ENCODE measurements at places on chromosomes 6 and 20.

GRCh38 chr6:85419046-85419759 lies 30.7 kb upstream of the NT5E start:
- no peak for DNase-seq

- DNase-seq, result no peak
Observed at GRCh38 chr6:164010441-164011103, 596.1 kb downstream of the QKI start.

DNA sequence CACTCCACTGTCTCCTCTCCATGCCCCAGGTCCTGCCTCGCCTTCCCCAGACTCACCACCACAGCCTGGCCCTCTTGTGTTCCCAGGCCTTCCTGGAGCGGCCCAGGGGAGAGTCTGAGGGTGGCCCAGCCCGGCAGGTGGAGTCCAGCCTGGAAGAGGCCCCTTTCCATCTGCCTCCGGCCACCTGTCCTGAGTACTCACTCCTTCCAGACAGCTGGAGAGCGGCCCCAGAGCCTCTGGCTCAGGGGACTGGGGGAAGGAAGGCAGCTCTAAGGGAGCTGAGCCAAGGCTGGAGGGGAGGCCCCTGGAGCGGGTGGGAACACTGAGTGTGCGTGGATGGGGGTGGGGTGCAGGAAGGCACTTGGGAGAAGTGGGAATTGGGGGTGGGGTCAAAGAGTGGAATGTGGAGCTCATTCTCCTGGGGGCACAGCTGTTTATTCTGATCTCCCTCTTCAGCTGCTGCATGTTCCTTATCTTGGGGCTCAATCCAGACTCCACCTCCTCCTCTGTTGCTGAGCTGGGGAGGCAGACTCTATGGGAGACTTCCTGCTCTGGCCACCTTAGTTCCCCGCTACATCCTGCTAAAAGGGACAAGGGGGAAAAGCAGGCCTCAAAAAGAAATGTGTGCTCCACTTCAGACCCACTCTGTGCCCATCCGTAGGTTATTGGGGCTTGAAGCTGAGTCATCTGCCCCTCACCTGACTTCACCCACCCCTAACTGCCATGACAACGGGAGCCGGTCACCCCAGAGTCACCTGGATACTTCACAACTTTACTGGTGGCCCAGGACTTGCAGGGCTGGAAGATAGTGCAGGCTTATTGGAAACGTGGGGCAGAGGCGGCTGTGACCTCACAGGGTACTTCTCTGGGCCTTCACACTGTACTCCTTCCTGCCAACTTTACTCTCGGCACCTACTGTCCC lies 19.5 kb upstream of the TAF8 start:
- DNase-seq, result no peak

DNA sequence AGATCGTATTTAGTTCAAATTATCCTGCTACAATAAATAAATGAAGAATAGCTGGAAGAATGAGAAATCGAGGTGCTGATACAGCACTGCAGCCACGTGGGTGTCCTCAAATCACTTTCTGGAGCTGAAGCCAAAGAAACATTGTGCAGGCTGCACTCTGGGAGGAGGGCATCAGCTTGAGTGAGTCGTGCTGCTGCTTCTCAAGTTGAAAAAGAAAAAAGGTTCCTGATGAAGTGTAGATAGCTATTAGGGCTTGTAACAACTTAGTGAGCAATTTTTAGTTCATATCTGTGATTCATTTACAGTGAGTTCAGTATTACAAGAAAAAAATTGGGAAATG lies 40.5 kb downstream of the DSE start:
- no peak for DNase-seq

DNA sequence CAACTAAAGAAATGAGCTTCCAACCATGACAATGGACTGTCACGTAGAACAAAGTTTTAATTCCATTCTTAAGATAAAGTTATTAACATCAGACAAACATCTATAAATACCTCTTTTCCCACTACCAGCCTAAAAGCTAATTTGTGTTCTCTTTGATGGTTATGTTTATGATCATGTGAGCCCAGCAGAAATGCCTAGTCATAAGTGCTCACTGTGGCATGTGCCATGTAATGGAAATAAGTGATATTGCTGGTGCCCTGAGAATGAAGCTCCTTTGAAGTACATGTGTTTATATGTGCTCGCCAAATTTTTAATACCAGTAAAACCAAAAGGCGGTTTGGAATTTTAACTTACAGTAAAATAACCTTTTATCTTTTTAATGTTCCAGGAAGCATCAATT lies 205.8 kb downstream of the ISM1 start:
- DNase-seq, result no peak

DNA sequence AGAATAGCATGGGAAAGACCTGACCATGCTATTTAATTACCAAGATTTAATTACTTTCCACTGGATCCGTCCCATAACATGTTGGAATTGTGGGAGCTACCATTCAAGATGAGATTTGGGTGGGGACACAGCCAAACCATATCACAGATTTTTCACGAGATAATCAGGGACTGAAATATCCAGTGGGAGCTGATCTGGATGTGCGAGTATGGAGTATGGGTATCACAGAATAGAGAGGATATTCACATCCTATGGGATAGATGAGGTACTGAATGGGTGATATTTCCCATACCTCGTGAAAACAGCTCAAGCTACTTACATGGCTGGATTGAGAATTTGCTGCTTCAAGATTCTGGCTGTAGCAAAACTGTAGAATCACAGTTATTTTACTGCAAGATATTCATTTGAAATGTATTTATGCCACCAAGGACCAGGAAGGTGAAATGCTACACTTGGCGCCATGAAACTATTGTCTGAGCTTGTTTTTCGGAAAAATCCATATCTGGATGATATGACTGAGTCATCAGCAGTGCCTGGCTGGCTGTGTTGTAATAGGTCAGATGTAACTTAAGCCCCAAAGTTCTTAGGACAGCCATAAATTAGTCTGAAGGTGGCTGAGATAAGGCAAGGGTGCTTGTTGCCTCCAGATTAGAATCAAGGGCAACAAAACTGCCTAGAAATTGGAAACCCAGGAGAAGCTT lies 29.8 kb downstream of the KCNS1 start:
- DNase-seq, result no peak

- DNase-seq, result no peak
Observed at GRCh38 chr6:41548098-41548840, 2.1 kb downstream of the FOXP4 start.

DNA sequence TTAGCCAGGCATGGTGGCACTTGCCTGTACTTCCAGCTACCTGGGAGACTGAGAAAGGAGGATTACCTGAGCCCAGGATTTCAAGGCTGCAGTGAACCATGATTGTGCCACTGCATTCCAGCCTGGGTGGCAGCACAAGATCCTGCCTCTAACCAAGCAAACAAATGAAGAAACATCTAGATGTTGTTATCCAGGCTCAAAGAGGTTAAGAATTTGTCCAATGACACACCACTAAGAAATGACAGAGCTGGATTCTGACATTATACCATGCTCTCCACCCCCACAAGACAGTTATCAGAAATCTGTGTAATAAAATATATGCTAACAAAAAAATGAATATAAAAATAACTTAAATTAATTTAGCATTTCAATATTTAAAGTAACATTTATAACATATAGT lies 925.5 kb upstream of the SLC35B3 start:
- no peak for DNase-seq

GRCh38 chr20:55953201-55953600 lies 52.1 kb downstream of the CBLN4 start:
- no peak for DNase-seq

DNA sequence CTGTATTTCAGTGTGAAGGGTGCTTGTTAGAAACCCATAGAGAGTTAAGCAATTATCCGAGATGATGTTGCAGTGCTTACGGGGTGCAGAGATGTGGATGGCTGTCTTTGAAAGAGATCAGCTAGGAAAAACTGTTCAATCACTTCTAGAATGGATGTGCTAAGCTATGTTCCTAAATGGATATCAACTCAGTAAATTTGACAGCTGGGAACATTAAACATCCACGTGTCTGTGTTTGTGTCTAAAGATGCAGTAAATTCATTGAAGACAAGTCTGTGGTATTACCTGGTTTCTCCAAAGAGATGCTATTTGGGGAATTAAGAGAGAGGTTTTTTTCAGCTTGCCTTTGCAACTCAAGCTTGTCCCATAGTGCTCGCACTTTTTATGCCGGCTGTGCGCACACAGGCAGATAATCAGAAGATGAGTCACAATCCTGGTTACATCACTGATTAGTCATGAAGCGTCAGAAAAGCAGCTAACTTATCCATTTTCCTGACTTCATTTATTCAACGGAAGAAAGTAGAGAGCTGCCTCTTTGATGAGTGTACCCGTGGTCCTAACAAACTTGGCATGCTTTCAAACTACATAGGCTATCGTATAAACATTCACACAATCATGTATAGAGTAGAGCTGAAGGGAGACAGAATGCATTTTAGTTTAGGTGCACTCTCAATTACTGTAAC lies 691.7 kb upstream of the SLC35B3 start:
- DNase-seq, result no peak

GRCh38 chr6:340991-341827 lies 48.9 kb downstream of the DUSP22 start:
- DNase-seq, result no peak

GRCh38 chr20:9509246-9509645 lies 5.1 kb upstream of the LAMP5 start:
- no peak for DNase-seq

DNA sequence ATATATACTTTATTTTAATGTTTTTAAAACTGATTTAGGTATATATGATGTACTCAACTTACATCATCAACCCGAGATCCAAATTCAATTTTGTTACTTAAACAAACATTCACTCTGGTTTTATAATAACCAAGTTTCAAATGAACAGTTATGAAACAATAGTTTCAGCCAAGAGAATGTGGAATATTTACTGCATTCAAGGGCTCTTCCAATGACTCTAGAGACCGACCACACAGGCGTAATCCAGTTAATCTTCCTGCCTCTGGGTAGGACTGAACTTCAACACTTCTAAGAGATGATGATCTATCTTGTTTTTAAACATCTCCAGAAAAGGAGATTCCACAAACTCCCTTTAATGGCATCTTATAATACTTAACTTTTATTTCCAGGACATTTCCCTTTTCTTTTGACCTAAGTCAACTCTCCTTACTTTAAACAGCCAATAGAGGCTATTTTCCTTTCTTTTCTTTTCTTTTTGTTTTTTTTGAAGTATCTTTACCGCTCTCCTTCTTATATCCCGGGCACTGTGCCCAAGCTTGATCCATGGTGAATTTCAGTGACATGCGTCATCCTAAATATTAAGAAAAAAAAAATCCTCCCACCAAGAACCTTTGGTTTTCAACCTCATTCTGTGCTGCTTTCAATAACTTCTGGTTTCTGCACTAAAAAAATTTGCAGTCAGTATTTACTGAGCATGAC lies 110.1 kb downstream of the KIF13A start:
- DNase-seq, result no peak

- DNase-seq, result no peak
Observed at GRCh38 chr6:54698974-54699373, 147.6 kb upstream of the FAM83B start.

- no peak for DNase-seq
Observed at GRCh38 chr6:119476554-119476953, 127.0 kb upstream of the MAN1A1 start.

GRCh38 chr6:135901774-135902524 lies 50.4 kb downstream of the PDE7B start:
- no peak for DNase-seq

GRCh38 chr6:105460860-105461259 lies 58.0 kb upstream of the PREP start:
- no peak for DNase-seq

DNA sequence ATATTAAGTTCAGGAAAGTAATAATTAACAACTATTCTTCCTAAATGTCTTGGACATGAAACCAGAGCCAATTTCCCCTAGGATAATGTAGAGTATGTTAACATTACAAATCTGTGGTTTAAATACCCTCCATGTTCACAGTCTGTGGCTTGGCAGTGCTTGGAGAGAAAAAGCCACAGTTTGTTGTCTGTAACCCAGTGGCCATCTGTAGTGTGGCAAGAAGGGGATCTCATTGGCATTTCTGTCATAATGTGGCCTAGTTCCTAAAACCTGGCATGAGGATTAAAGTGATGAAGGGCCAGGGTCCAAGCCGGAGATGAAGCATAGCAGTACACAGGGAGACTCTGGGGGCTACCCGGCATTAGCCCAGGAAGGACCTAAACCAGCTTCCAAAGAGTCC lies 31.2 kb downstream of the SYNE1 start:
- DNase-seq, result no peak

- DNase-seq, result no peak
Observed at GRCh38 chr6:3296078-3296477, 37.3 kb downstream of the PSMG4 start.

GRCh38 chr6:87636315-87636714 lies 46.4 kb downstream of the ORC3 start:
- no peak for DNase-seq

- no peak for DNase-seq
Observed at GRCh38 chr20:6426287-6426891, 303.6 kb upstream of the FERMT1 start.

DNA sequence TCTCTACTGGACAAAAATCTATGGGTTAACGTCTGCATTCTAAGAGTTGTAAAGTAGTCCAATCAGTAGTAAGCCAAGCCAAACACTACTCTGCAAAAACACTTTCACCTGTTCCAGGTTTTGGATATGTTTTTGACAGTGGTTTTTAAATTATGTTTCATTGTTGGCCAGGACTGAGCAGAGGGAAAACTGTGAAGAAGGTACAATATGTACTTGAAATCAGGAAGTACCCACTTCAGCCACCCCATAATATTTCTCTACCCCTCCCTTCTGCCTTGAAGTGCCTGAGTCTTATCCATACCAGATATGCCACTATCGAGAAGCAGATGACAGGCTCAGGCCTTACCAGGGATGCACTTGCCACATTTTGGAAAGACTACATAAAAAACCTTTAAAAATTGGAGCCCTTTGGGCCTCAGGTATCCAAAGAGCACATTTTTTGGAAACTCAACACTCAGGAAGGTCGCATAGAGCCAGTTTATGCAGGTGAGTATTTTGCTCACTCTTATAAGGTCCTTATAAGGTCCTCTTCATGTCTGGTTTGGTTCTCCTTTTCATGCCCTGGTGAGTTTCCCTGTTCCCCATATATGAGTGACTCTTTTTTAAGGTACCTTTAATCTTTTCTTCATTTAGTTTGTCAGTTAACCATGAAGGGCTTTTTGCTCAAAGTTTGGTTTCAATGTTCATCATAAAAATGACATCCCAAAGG lies 859.3 kb upstream of the FLRT3 start:
- DNase-seq, result no peak

DNA sequence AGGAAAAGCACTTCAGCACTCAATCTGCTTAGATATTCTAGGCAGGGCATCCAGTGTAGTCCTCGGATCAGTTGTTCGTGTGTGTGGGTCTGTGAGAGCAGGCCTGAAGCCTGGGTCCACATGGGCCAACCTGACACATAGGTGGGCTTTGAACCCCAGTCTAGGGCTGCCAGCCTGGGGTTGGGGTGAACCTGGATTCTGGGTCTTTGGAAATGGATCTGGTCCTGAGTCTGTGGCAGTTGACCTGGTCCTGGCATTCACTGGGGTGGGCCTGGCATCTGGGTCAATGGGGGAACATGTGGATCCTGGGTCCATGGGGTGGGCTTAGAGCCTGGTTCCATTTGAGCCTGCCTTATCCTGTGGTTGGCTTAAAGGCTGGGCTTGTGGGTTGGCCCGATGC lies 492.6 kb upstream of the MAN1A1 start:
- no peak for DNase-seq
